ENCODE measurements at places on chromosomes 12 and 14.

DNA sequence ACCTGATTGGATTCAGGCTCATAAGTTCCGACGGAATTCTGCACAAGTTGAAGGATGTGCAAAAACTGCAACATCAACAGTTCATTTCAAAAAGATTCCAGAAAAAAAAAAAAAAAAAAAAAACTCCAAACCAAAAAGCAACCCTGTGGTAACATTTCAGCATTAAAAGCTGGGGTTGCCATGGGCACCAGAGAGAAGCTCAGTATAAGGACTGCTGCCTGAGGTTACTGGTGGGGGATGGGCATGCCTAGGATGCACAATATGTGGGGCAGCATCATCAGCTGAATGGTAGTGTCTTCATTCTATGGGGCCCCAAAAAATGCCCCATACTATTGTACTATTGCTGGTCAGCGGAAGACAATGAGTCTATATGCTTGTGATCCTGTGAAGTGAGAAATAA lies 44.7 kb downstream of the MBIP start:
- no peak for DNase-seq

- DNase-seq = no peak
Observed at GRCh38 chr12:94193168-94193567, 44.8 kb downstream of the PLXNC1 start.

- no peak for DNase-seq
Observed at GRCh38 chr12:54956322-54956721, 28.2 kb downstream of the TESPA1 start.

DNA sequence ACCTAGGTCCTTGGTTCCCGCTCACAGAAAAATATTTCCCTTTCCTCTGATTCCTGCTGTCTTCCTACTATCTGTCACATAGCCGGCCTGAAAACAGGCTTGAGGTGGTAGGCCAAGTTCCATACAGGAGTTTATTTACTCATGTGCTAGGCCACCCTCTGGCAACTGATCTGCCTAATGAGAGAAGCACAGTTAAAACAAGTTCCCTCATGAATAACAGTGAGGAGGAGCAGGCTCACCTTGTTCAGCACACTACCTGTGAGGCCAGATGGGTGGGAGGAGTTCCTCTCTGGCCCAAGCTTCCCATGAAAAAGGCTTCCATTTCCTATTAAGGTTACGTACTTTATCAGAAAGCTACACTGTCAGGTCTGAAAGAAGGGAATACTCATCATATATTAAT lies 206.0 kb downstream of the MYRFL start:
- DNase-seq = no peak

GRCh38 chr12:82952946-82953345 lies 266.2 kb downstream of the TMTC2 start:
- DNase-seq = no peak

DNA sequence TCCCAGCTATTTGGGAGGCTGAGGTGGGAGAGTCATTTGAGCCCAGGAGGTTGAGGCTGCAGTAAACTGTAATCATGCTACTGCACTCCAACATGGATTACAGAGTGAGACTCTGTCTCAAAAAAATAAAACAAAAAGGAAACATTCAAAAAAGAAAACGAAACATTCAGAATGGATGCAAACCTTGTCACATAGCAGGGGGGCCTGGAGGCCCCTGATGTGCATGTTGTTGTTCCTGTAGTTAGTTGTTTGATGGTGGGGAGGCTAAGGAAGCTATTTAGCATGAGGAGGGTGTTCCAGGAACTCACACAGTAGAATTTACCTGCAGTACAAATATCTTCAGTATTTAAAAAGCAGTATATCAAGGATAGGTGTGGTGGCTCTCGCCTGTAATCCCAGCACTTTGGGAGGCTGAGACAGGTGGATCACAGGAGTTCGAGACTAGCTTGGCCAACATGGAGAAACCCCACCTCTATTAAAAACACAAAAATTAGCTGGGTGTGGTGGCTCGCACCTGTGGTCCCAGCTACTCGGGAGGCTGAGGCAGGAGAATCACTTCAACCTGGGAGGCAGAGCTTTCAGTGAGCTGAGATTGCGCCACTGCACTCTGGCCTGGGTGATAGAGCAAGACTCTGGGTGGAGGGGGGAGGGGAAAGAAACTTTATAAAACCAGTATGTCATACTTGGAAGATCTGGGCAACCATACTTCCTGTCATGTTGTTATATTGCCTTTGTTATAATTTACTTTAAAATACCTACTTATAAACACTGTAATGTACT lies 17.6 kb upstream of the AEBP2 start:
- no peak for DNase-seq

DNA sequence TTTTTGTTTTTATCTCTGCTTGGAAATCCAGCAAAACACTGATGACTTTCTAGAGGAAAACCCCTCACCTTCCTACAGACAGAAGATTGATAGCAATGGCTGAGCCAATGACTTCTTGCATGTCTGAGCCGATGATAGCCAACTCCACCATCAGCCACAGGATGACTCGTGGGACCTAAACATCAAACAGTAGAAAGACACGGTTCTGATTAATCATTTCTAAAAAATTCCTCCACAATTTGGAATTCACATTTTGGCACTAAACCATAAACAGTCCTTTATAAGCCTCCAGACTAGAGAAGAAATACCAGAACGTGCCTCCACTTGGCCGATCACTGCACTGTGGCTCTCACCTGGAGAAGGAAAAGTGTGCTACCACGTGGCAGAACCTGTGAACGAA lies 25.9 kb downstream of the SLC11A2 start:
- no peak for DNase-seq

DNA sequence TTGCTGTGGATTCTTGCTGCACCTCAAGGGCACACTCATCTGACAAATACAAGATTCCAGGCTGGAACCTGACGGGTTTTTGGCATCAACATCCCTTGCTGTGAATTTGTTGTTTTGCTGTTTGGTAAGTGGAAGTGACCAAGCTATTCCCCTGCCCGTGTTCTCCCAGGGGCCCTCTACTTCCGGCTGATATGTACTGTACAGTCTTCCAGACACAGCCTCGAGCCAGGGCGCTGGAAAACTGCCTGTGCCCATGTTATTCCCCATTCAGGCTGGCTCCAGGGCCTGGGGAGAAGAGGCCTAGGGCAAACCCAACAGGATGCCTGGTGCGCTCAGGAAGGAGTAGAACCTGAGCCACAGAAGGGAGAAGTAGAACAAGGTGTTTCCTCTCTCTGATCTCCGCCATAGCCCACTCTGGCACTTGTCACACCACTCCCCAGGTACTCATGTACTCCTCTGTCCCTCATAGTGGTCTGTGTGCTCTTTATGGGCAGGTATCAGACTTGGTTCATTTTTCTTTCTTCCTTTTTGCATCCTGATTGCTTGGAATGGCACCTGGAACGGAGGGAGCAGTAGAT lies 67.8 kb upstream of the LTA4H start:
- no peak for DNase-seq

GRCh38 chr14:102215071-102215470 lies 75.4 kb downstream of the WDR20 start:
- DNase-seq = no peak

- no peak for DNase-seq
Observed at GRCh38 chr12:50016501-50017475, 8.5 kb downstream of the RACGAP1 start.

DNA sequence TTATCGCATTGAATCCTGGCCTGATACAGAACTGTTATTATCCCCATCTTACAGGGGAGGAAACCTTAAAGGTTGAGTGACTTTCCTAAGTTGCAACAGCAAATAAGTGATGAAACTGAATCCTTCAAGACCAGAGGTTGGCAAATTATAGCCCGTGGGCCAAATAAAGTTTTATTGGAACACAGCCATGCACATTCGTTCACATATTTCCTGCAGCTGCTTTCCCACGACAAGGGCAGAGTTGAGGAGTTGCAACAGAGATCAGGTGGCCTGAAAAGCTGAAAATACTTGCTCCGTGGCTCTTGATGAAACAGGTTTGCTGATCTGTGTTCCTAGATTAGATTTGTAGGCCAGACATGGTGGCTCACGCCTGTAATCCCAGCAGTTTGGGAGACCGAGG lies 126.7 kb downstream of the PHETA1 start:
- DNase-seq = no peak

DNA sequence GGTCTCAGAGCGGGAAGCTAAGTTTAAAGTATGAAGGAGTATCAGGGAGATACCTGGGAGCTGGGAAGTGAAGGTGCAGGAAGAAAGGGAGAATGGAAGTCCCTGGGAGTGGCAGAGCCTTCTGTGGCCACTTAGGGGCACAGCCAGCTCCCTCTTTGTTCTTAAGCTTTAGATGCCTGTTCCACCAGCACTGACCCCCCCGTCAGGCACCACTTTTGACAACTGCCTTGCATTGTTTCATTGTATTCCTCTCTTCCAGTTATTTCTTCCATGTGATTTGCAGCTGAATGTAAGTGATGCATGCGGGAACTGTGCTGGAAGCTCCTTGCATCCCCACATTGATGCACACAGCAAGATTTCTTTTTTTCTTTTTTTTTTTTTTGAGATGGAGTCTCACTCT lies 2.6 kb downstream of the GALNT16 start:
- DNase-seq = no peak

GRCh38 chr12:63103494-63104131 lies 47.4 kb downstream of the AVPR1A start:
- DNase-seq = no peak

GRCh38 chr12:108214486-108214885 lies 85.4 kb downstream of the WSCD2 start:
- DNase-seq = no peak

DNA sequence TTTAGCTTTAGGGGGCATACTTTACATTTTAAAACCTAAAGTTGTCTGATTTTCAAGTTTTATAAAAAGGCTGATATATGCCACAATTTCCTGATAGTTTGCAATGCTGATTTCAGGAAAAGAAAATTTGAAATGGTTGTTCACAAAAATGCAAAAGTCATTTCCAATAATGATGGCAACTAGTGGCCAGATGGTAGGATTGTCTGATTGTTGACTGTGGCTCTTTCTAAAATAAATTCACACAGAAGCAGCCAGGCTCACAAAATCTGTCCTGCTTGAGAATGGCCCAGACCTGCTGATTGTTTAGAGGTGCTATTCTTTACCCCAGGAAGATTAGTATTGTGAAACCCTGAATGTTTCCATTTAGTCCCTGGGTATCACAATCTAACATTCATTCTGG lies 220.3 kb downstream of the NELL2 start:
- no peak for DNase-seq

- no peak for DNase-seq
Observed at GRCh38 chr14:94132285-94132887, 3.0 kb upstream of the IFI27L2 start.

- no peak for DNase-seq
Observed at GRCh38 chr14:22412926-22413411, 176.1 kb downstream of the DAD1 start.

GRCh38 chr14:93100100-93100499 lies 15.6 kb downstream of the ITPK1 start:
- DNase-seq = no peak

- no peak for DNase-seq
Observed at GRCh38 chr14:102252834-102253801, 51.8 kb downstream of the MOK start.

DNA sequence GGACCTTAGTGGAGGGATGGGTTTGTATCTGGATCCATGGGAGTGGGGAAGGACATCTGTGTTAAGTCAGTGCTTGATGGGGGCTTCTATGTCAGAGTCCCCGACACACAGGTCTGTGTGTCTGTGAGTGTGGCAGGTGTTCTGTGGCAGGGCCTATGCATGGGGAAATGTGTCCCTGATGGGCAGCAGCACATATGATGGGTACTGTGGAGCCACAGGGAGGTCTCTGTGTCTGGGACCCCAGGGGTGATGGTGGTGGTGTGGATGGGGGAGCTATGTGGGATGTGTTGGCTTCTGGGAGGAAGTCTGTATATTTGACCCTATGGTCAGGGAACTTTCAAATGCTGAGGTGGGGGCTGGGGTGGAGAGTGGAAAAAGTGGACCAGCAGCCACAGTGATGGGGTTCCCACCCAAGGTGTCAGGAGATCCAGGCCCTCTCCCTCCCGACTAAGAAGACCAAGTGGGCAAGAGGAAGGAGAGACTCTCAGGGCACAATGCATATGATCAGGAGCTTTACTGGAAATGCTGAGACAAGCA lies 16.5 kb downstream of the KRT7 start:
- DNase-seq = no peak

DNA sequence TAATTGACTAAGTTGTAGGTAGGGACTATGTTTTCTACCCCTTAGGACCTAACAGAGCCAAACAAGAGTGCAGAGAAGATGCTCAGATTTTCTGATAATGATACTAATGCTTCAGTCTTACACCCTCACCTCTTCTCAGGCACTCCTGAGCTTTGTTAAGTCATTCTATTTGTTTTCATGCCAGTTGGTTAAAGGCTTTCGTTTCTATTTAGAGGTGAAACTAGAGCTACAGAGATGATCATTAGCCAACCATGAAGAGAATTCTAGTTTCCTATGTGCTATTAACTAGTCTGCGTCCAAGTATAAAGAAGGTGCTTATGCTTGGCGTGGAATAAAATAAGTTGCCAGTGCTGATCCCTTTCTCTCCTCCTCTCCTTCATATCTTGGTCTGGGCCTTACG lies 34.6 kb upstream of the PYGL start:
- DNase-seq = no peak

GRCh38 chr12:118436002-118436730 lies 59.8 kb downstream of the SUDS3 start:
- no peak for DNase-seq

GRCh38 chr12:98058838-98059237 lies 456.6 kb upstream of the TMPO start:
- no peak for DNase-seq

DNA sequence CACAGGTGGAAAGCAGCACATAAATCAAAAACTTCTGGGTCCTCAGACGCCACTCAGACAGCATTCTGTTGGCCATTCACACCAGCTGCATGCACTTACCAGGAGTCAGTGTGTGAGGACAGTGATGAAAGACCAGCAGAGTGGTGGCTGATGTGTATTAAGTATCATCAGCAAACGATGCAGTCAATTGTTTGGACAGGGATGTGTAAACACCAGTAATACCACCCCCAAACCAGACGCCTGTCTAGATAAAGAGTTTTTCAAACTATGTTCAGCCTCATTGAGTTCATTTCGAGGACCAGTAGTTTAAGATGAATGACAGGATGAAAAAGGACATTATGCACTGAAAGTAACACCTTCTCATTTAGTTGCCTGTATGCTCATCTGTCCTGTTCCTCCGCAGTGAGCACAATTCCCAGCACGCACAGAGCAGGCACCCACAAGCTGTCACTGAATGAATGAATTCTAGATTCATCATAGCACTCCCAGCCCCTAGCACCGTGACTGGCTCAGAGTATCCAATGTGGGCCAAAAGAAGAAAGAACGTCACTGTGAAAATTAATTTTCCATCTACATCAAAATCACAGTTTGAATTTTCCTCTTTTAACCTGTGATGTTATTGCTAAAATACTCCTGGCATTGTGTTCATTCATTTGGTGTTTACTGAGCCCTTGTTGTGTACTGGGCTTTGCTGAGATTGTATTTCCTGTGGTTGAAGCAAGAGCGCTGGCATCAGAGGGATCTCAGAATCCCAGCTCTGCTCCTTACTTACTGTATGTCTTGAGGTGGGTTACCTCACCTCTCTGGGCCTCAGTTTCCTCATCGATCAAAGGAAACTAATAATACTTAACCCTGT lies 124.8 kb upstream of the NOS1 start:
- DNase-seq = no peak

DNA sequence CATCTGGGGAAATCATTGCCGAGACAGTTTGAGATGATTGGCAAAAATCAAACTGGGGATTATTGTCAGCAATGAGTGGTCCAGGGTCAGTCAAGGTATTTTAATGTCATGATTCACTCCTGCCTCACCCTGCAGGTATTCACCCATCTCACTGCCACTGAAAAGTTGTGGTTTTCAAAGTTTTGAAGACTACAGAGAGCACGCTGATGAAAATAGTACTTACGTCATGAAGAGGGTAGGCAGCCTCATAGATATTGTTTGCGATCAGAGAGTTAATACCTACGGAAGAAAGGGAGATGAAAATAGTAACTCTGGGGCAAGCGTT lies 138.0 kb downstream of the ANO2 start:
- no peak for DNase-seq
